ENCODE measurements at places on chromosomes 7 and 10. TPM values are rescaled to one million over a fixed set of nuclear protein-coding genes. Genes with fewer than 3 reads are reported as not detected.

DNA sequence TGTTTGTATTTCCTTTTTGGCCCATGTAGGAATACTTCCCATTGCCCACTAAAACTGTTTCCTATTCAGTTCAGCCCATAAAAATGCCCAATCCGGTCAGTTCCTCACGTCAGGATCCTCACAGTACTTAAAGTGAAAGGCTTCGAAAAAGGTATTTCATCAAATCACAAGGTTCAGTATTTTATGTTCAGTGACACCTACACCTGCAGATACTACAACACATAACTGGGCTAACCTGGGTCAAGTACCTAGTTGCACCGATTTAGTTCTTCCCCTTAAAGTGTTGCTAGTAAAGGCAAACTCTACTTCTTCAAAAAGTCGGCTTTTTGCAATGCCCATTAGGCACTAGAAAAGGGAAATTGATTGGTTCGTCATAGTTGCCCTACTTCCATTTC, 1.1 kb downstream of the SNX13 start:
- H3K36me3 ChIP-seq = no peaks in the 10 kb centered on the region
- DNase-seq = peak; percentile 49
- peak overlapping the region; percentile 100 for H3K4me3 ChIP-seq
- no peaks in the 10 kb centered on the region for H3K27me3 ChIP-seq

DNA sequence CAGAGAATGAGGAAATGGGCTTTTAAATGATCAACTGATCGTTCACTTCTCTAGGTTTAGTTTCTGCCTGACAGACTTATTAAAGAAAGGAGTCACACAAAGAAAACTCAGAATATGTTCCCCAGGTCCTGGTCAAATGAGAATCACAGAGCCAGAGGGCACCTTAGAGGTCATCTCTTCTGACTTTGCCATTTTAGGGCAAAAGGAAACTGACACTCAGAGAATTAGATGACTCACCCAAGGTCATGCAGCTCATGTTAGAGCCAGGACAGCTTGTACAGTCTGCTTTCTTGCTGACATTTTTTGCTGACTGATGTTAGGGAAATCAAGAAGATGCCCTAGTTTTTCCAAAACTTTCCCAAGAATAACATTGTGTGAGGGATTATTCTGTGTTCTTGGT, 312.7 kb upstream of the SP8 start:
- H3K4me3 ChIP-seq = no peak overlapping the region
- H3K27ac ChIP-seq = peak overlapping the region; percentile 57

DNA sequence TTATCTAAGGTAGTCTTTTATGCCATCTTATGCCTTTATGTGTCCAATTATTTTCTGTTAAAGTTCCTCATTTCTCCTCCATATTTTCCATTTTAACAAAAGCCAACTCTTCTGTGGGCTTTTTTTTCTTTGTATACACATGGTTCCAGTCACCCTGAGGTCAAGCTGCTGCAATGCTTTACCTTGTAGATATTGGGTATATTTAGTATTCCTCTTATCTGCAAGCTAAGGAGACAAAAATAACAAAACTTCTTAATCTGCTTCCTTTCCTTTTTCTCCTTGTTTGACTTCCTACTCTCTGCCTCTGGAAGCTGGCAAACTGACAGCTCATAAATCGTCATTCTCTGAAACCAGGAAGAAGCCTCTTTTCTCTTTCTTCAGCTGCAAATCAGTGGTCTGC, 885.0 kb upstream of the LRRN3 start:
- H3K4me3 ChIP-seq = no peak overlapping the region
- no peak for DNase-seq
- no peaks in the 10 kb centered on the region for H3K36me3 ChIP-seq

DNA sequence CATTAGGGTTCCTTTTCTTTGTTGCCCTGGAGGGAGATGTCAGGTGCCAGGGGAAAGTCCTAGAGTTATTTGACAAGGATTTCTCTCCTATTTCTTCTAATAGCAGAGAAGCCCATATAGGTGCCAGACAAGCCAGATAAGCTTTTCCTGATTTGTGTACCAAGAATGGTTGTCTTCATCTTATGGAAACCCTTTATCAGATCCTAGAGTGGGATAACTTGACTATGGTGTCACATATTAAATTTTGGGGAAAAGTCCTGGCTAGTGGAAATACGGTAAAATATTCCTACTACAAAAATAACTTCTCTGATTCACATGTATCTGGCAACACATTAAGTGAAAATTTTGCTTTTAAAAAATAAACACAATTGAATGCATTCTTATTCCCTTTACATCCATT, 1.2 kb downstream of the OR2A12 start:
- no peaks in the 10 kb centered on the region for H3K4me1 ChIP-seq
- peak; percentile 6 for DNase-seq
- no peaks in the 10 kb centered on the region for H3K27me3 ChIP-seq
- no peak overlapping the region for H3K4me3 ChIP-seq

- no peak overlapping the region for H3K4me3 ChIP-seq
- DNase-seq = peak; percentile 49
- H3K36me3 ChIP-seq = peaks cover 5% of the 10 kb centered on the region
- no peaks in the 10 kb centered on the region for H3K4me1 ChIP-seq
- no peaks in the 10 kb centered on the region for H3K27me3 ChIP-seq
Measured at GRCh38 chr10:72612203-72612826, 13.6 kb downstream of the MICU1 start.

Gene NUTM2E
- total RNA-seq = 0.12 TPM

- no peaks in the 10 kb centered on the region for H3K27me3 ChIP-seq
- DNase-seq = peak; percentile 60
- no peak overlapping the region for H3K4me3 ChIP-seq
- H3K36me3 ChIP-seq = no peaks in the 10 kb centered on the region
- no peak overlapping the region for H3K27ac ChIP-seq
Measured at GRCh38 chr7:37320140-37320847, 128.4 kb downstream of the ELMO1 start.

GRCh38 chr10:129279446-129280154, 187.4 kb upstream of the MGMT start:
- no peaks in the 10 kb centered on the region for H3K27me3 ChIP-seq
- H3K27ac ChIP-seq = no peak overlapping the region
- no peak for DNase-seq
- H3K4me3 ChIP-seq = no peak overlapping the region
- H3K4me1 ChIP-seq = no peaks in the 10 kb centered on the region

GRCh38 chr7:158120316-158120715, 467.3 kb downstream of the PTPRN2 start:
- no peak overlapping the region for H3K27ac ChIP-seq
- H3K4me3 ChIP-seq = no peak overlapping the region
- no peaks in the 10 kb centered on the region for H3K4me1 ChIP-seq
- no peaks in the 10 kb centered on the region for H3K27me3 ChIP-seq
- DNase-seq = no peak

DNA sequence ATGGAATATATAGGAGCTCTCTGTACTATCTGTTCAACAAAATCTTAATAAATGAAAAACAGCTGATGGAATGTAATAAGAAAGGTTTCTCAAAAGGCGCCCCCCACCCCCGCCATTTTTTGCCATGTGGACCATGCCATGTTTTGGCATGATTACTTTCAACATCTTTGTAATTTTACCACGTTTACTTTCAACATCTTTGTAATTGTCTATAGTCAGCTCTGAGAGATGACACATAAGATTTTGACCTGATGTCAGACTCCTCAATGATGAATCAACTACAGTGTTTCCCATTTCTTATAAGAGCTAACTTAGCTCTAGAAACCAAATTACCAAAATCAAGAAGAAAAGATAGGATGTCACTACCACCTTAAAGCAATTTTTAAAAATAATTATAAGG, 144.9 kb upstream of the AHR start:
- no peak overlapping the region for H3K4me3 ChIP-seq
- no peak overlapping the region for H3K27ac ChIP-seq
- H3K27me3 ChIP-seq = no peaks in the 10 kb centered on the region
- peaks cover 5% of the 10 kb centered on the region for H3K4me1 ChIP-seq

DNA sequence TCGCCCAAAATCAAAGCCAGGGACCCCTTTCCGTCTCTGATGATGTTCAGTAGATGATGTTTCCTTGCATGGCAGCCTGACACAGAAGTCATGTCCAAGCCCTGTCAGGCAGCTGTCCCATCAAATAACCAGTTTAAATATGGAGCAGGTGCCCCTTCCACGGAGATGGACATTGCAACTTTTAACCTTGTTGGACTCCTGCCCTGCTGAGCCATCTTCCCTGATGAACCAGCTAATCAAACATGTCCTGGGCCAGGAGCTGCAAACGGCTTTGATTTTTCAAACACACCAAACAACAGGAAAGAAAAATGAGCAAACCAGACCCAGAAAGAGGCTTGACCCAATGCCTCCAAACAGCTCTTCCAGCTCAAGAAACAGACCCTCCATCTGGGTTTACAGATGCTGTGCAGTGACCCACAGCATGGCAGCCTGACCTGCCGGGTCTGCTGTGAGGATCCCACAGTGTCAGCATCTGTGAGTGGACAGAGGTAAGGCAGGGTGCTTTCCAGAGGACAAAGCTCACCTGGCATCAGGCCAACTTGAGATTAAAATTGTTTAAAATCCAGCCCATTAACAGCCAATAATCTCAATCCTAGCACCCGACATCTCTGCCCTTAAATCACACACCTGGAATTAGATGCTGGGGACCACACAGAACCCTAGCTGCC, 372.6 kb downstream of the GRID1 start:
- DNase-seq = no peak
- H3K27ac ChIP-seq = no peak overlapping the region
- H3K4me1 ChIP-seq = no peaks in the 10 kb centered on the region
- no peaks in the 10 kb centered on the region for H3K36me3 ChIP-seq

Gene NKX6-2
- not detected for total RNA-seq

- H3K27ac ChIP-seq = no peak overlapping the region
- H3K4me1 ChIP-seq = no peaks in the 10 kb centered on the region
- H3K4me3 ChIP-seq = no peak overlapping the region
- peaks cover 33% of the 10 kb centered on the region for H3K27me3 ChIP-seq
- peak; percentile 66 for DNase-seq
Measured at GRCh38 chr7:49852619-49853462, 79.4 kb downstream of the VWC2 start.

Gene TACC2
- 89.0 TPM for total RNA-seq

DNA sequence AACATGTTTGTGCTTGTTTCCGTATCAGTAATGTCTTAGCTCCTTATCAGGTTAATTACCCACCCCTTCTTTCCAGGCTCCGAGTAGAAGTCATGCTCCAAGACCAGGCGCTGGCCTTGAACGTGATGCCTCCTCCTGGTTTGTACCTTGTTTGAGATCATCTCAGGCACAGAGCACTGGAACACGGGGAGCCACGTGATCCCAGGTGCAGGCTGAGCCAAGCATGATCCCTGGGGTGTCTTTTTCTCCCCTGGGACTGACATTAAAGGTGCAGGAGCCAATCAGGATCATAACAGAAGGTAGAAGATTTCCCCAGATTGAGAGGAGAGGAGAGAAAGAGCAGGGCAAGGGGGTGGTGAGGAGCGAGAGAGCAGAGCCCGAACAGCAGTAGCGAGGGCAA, 626.1 kb upstream of the GALNT17 start:
- H3K27me3 ChIP-seq = no peaks in the 10 kb centered on the region
- H3K4me3 ChIP-seq = no peak overlapping the region
- H3K36me3 ChIP-seq = no peaks in the 10 kb centered on the region
- no peak overlapping the region for H3K27ac ChIP-seq
- H3K4me1 ChIP-seq = no peaks in the 10 kb centered on the region

Gene TMEM236
- total RNA-seq = 0.37 TPM

DNA sequence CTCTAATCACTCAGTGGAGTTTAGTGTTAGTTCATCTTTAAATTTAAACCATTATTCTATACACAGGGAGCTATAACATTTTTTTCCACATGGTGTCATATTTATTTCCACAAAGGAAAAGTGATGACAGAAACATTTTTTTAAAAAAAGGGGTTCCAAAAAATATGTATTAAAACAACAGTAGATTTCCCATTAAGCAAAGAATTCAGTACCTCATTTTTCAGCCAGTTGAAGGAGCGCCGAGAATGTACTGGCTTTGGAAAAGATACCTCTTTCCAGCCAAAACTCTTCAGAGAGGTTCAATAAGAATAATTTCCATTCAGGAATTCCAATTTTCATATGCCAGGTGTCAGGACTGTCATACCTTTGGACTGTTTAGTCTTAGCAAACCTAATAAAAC, 250.5 kb upstream of the MEOX2 start:
- no peaks in the 10 kb centered on the region for H3K36me3 ChIP-seq
- no peaks in the 10 kb centered on the region for H3K4me1 ChIP-seq
- no peak for DNase-seq
- no peak overlapping the region for H3K27ac ChIP-seq
- no peak overlapping the region for H3K4me3 ChIP-seq

DNA sequence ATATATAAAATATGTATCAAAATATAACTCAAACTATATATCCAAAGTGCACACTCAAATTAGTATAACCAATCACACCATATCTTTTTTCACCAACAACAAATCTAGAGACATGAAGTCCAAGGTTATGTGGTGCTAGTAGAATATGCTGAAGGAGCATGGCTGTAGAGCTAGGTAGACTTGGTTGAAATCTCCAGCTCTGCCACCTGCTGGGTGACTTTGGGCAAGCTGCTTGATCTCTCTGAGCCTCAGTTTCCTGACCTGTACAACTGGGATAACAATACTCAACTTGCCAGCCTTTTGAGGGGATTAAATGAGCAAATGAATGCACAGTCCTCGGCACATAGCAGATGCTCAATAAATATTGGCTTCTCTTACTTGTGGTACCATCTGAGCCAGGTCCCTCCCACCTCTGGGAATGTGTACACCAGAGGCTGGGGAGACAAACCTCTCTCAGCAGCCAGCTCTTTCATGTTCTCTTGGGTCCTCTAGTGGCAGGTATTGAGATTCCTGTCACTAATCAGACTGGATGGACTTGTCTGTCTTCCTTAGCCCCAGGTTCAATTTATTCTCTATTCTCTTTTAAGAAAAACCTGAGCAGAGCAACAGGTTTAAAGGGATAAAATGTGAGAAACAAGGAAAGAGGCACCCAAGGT, 94.3 kb upstream of the PDE1C start:
- no peak overlapping the region for H3K4me3 ChIP-seq
- no peaks in the 10 kb centered on the region for H3K27me3 ChIP-seq
- no peak overlapping the region for H3K27ac ChIP-seq
- peaks cover 9% of the 10 kb centered on the region for H3K4me1 ChIP-seq
- no peaks in the 10 kb centered on the region for H3K36me3 ChIP-seq

DNA sequence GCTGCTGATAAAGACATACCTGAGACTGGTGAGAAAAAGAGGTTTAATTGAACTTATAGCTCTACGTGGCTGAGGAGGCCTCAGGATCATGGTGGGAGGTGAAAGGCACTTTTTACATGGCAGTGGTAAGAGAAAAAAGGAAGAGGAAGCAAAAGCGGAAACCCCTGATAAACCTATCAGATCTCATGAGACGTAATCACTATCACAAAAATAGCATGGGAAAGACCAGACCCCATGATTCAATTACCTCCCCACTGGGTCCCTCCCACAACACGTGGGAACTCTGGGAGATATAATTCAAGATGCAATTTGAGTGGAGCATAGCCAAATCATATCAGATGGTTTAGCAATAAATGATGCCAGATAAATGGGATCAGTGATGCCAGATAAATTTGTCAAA, 892.0 kb upstream of the CELF2 start:
- no peak overlapping the region for H3K27ac ChIP-seq
- H3K4me1 ChIP-seq = peaks cover 6% of the 10 kb centered on the region
- no peaks in the 10 kb centered on the region for H3K36me3 ChIP-seq

- H3K4me1 ChIP-seq = no peaks in the 10 kb centered on the region
- H3K36me3 ChIP-seq = no peaks in the 10 kb centered on the region
- no peaks in the 10 kb centered on the region for H3K27me3 ChIP-seq
- DNase-seq = no peak
- no peak overlapping the region for H3K27ac ChIP-seq
- no peak overlapping the region for H3K4me3 ChIP-seq
Measured at GRCh38 chr10:17980846-17981565, 29.3 kb downstream of the SLC39A12 start.

Measured in MCF 10A (cell line).